ENCODE measurements at places on chromosomes 16 and 17. TPM values are rescaled to one million over a fixed set of nuclear protein-coding genes. Genes with fewer than 3 reads are reported as not detected.

KRT34 gene
- total RNA-seq: not detected

DNA sequence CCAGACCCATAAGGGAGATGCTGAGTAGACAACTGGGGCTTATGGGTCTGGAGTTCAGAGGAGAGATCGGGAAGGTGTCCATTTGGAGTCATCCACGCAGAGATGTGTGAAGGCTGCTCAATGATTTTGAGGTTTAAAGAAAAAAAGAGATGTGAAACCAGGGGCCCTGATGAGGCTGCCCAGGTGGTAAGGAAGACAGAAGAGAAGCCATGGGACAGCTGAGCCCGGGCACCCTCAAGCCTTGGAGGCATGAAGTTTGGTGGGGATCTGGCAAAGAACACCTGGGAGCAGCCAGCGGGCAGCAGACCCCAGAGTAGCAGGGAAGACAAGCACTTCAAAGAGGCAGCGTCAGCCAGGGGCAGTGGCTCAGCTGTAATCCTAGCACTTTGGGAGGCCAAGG, 20.8 kb upstream of the MYO15B start:
- no peak overlapping the region for H3K27ac ChIP-seq
- H3K27me3 ChIP-seq: no peaks in the 10 kb centered on the region
- H3K4me1 ChIP-seq: no peaks in the 10 kb centered on the region
- no peak overlapping the region for H3K4me3 ChIP-seq
- peaks cover 9% of the 10 kb centered on the region for H3K36me3 ChIP-seq
- DNase-seq: no peak

- no peaks in the 10 kb centered on the region for H3K27me3 ChIP-seq
- DNase-seq: peak; percentile 81
- no peak overlapping the region for H3K27ac ChIP-seq
- H3K36me3 ChIP-seq: no peaks in the 10 kb centered on the region
- no peaks in the 10 kb centered on the region for H3K4me1 ChIP-seq
- H3K4me3 ChIP-seq: no peak overlapping the region
Observed at GRCh38 chr16:26645614-26646013, 421.1 kb upstream of the C16orf82 start.

DNA sequence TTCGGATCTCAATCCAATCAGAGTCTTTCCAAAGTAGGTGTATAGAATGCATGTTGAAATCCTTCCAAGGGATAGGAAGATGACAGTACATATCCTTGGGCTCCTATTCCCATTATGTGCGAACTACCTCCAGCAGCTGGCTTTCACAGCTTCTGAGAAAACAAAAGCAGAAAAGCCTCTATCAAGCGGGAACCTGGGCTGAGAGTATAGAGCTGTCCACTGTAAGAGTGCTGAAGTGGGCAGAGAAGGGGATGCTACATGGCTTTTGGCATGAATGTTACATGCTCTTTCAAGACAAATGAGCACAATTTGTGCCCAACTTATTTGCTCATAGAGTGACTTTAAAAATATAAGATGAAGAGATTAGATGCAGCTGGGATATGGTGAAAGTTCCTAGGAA, 993.5 kb downstream of the CDH8 start:
- H3K4me1 ChIP-seq: no peaks in the 10 kb centered on the region
- H3K27me3 ChIP-seq: no peaks in the 10 kb centered on the region
- H3K4me3 ChIP-seq: no peak overlapping the region
- no peak overlapping the region for H3K27ac ChIP-seq
- DNase-seq: no peak

GRCh38 chr17:7897773-7898172, 9.2 kb downstream of the CHD3 start:
- peaks cover 36% of the 10 kb centered on the region for H3K36me3 ChIP-seq
- H3K27ac ChIP-seq: no peak overlapping the region
- no peak overlapping the region for H3K4me3 ChIP-seq
- H3K27me3 ChIP-seq: no peaks in the 10 kb centered on the region

Data from esophagus muscularis mucosa (tissue), 4 donors.